ENCODE measurements at places on chromosomes 11 and 22.

- no peak for DNase-seq
Observed at GRCh38 chr22:30241576-30242371, 4.8 kb downstream of the LIF start.

GRCh38 chr11:101442171-101442570, 141.6 kb downstream of the TRPC6 start:
- no peak for DNase-seq

DNA sequence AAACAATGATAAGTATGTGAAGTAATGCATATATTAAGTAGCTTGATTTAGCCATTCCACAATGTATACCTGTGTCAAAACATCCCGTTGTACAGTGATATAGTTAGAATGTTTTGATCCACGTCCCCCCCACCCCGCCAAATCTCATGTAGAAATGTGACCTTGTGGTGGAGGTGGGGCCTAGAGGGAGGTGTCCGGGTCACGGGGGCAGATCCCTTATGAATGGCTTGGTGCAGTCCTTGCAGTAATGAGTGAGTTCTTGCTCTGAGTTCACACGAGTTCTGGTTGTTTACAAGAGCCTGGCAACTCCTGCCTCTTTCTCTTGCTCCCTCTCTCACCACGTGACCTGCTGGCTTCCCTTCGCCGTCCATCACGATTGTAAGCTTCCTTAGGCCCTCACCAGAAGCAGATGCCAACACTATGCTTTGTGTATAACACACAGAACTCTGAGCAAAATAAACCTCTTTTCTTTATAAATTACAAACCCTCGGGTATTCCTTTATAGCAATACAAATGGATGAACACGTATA, 41.6 kb downstream of the FANCF start:
- no peak for DNase-seq

- peak; percentile 58 for DNase-seq
Observed at GRCh38 chr22:42300259-42301076, 30.0 kb upstream of the TCF20 start.

DNA sequence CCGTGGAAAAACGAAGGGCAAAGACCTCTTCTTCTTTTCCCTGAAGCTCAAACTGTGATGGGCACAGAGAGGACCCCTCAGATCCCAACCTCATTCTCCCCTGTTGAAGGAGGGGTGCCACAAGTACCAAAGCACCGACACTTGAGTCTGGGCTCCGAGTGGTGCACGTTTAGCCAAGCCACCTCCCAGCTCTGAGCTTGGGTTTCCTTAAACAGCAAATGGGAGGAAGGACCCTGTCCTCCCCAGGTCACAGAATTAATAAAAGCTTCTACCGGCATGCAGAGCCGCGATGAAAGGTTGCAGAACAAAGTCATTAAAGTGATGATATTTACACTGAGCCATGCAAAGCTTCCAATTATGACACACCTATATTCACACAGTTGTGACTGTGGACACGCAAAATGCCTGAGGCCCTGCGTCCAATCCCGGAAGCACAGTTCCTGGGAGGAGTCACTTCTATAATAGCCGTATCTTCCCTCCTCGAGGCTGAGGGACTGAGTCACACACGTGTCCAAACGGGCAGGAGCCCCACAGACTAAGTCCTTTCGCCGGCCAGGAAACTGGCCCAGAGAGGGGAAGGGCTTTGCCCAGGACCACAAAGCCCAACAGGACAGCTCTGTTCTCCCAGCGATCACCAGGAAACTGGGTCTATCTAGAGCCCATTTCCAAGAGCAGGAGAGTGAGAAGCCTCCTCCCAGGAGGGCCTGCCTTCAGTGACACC, 922 bp upstream of the CSNK1E start:
- no peak for DNase-seq

GRCh38 chr11:66226101-66226500, 42.3 kb upstream of the RAB1B start:
- no peak for DNase-seq

- DNase-seq = no peak
Observed at GRCh38 chr11:118167906-118168305, 8.5 kb downstream of the SCN2B start.

DNA sequence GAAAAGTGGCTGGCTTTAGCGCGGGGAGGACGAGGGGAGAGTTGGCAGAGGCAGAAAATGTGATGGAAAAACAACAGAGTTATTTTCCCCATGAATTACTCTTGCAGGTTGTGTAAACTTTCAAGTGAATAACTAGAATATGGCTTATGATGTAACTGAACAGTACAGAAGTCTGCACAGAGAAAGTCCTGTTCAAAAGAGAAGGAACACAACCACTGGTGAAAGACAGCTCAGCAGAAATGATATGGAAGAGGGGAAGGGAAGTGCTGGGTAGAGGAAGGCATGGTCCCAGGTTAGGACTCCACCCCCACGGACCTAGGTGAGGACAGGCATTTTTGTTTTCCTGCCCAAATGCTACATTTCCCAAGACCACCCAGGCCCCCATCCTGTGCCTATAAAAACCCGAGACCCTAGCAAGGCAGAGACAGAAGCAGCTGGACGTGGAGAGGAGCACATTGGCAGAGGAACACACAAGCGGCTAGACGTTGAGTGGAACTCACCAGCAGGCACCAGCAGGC, 77.7 kb downstream of the MAML2 start:
- no peak for DNase-seq

- no peak for DNase-seq
Observed at GRCh38 chr11:115455613-115456012, 48.6 kb downstream of the CADM1 start.

- no peak for DNase-seq
Observed at GRCh38 chr11:44031549-44031948, 16.2 kb upstream of the ACCSL start.
